ENCODE measurements at places on chromosomes 4 and X. TPM values are rescaled to one million over a fixed set of nuclear protein-coding genes. Genes with fewer than 3 reads are reported as not detected.

Gene SOWAHD
- 1.4 TPM for total RNA-seq

DNA sequence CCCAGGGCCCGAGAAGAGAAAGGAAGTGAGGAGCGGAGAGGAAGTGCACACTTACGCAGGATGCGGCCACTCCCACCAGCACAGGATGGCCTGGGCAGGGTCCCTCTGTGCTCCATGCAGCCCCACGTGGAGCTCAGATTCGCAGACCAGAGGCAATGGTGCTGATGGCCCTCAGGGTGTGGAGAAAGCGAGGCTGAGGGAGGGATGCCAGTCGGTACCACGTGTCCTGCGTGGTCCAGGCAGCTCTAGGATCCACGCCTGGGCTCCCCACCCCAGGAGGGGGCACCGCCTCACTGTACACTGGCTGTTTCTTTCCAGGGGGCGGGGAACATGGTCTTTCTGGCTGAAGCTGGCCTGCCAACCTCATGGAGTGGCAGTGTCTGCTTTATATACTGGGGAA, 241.8 kb downstream of the AFAP1 start:
- no peaks in the 10 kb centered on the region for H3K36me3 ChIP-seq
- H3K4me1 ChIP-seq, result peaks cover 3% of the 10 kb centered on the region
- no peak overlapping the region for H3K4me3 ChIP-seq
- H3K27me3 ChIP-seq, result peaks cover 6% of the 10 kb centered on the region

GRCh38 chr4:120857312-120857711, 65.2 kb downstream of the PRDM5 start:
- H3K27me3 ChIP-seq, result no peaks in the 10 kb centered on the region
- no peaks in the 10 kb centered on the region for H3K36me3 ChIP-seq
- H3K27ac ChIP-seq, result no peak overlapping the region
- no peak overlapping the region for H3K4me3 ChIP-seq

DNA sequence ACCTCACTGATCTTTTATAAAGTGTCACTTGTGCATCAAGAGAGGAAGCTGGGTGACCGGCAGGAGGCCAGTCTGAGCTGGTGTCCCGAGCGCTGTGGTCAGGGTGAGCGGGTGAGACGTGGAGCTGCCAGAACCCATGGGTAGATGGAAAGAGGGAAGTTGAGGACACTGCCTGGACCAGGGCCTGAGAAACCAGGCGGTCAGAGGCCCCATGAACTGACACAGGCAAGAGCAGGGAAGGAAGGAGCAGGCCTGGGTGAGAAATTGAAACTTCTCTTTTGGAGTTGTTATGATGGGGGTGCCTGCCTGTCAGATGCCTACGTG, 192.6 kb downstream of the AFAP1 start:
- H3K4me3 ChIP-seq, result no peak overlapping the region
- peaks cover 17% of the 10 kb centered on the region for H3K4me1 ChIP-seq
- DNase-seq, result no peak
- H3K27me3 ChIP-seq, result no peaks in the 10 kb centered on the region
- H3K27ac ChIP-seq, result no peak overlapping the region
- no peaks in the 10 kb centered on the region for H3K36me3 ChIP-seq
